Stimulated activated CD4-positive, alpha-beta T cell treated with anti-CD3 and anti-CD28 coated beads, Interleukin-15, amount 100 ng/mL, for 1 hour (primary cell): ENCODE measurements at places on chromosomes 2 and 18.

DNA sequence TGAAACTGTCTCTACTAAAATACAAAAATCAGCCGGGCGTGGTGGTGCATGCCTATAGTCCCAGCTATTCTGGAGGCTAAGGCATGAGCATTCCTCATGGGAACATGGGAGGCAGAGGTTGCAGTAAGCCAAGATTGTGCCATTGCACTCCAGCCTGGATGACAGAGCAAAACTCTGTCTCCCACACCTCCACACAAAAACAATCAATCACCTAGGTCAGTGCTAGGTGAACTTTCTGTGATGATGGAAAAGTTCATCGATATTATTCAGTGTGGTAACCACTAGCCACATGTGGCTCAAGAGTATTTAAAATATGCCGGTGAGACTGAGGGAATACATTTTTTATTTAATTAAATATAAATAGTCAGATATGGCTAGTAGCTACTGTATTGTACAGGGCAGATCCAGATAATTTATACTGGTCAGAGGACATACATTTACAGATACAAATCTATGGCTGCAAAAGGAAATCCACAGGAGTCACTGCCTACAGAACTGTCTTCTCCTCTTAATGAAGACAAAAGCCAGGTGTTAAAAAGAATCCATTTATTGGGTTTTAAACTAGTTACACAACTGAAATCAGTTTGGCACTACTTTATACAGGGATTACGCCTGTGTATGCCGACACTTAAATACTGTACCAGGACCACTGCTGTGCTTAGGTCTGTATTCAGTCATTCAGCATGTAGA lies 3.9 kb upstream of the GPR75 start:
- DNase-seq = no peak

DNA sequence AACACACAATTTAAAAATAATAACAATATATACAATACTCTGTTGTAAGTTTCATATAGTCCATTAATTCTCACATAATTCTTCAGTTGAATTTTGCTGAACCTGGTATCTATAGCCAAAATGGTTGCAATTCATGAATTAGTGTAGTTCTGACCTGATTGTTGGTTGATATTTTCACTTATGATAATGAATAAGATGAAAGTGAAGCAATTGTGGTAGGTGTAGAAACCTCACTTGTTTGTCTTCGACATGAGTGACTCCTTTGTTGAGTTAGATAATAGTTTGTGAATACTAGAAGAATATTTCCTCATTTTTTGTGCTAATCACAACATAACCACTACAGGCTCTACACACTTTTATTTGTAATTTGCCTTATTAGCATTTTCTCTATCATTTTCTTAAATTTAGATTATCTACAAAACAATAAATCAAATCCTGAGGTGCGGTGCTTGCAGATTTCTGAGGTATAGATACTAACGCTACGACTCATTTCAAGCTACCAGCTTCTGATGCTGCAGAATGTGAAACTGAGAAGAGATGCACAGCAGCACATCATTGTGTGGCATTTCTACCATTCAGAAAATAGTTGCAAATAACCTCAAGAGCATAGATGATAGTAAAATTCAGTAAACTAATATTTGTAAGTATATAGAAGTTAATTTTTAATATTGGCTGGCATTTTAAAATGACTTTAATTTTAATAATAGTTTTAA lies 117.9 kb downstream of the KCNH7 start:
- DNase-seq = no peak

DNA sequence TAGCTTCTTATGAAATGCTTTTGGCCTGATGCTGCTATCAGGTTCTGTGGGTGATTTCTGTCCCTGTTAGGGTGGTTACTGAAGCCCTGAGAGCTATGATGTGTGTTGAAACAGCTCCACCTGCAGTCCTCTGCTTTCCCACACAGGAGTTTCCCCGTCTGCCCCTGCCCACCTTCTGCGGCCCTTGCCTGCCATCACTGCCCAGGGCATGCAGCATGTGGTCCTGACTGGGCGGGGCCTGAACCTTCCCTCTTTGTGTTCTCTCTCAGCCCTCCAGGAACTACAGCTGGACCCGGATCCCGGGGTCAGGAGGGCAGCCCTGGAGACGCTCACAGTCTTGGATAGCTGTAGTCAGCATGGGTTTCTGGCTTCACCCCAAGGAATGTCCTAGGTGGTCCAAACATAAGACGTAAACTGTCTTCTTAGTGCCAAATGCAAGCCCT lies 21.4 kb downstream of the HJURP start:
- DNase-seq = no peak

DNA sequence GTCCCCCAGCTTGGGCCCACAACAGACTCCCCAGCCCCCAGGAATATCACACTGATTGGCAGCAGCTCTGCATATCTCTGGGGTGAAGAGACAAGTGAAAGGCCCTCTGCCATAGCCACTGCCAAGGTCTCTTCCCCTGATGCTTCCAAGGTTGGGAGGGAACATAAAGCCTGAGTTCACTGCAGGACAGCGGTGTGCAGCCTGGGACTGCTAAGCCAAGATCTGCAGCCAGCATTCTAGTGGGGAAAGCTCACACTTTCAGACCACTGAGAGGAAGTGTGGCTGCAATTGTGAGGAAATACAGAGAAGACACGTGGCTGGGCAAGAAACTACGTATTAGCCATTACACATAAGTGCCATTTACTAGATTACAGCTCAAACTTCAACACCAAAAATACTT lies 100.7 kb downstream of the MAIP1 start:
- DNase-seq = no peak

DNA sequence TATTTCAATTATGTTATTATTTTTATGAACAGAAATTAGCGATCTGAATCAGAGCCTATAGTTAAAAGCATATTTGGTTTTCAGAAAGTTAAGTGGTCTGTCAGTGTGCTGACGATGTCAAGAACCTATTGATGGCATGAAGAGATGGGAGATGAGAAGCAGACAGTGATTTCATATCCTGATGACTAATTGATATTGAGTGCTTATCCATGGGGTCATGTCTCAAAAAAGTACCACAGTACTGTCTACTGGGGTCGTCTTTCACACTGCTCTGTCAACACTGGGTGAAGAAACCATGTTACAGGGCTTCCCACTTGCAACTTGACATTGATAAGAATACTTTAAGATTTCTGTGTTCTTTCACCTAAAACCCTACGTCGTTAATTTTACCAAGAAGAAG lies 297.1 kb downstream of the AFF3 start:
- no peak for DNase-seq

GRCh38 chr2:120464448-120464931 lies 118.6 kb downstream of the INHBB start:
- DNase-seq = no peak

- DNase-seq = peak; percentile 70
These were observed 9.7 kb downstream of the SMAD7 start for GRCh38 chr18:48940854-48941611.

- DNase-seq = no peak
These were observed 281.8 kb downstream of the NBAS start for GRCh38 chr2:15279201-15279876.

DNA sequence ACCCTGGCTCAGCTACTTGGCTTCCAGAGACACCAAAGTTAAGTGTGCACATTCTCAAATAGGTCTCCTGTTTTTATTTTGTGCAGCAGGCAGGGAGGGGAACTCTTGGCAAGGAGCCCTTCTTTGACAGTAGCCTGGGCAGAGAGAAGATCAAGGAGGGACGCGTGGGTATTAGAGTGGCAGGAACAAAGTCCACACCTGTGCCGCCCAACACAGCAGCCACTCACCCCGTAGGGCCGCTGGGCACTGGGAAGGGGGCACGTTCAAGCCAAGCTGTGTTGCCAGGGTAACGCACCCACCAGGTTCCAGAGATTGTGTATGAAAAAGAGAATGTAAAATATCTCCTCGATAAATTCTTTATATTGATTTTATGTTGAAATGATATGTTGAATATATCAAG lies 229.3 kb upstream of the AGAP1 start:
- no peak for DNase-seq

DNA sequence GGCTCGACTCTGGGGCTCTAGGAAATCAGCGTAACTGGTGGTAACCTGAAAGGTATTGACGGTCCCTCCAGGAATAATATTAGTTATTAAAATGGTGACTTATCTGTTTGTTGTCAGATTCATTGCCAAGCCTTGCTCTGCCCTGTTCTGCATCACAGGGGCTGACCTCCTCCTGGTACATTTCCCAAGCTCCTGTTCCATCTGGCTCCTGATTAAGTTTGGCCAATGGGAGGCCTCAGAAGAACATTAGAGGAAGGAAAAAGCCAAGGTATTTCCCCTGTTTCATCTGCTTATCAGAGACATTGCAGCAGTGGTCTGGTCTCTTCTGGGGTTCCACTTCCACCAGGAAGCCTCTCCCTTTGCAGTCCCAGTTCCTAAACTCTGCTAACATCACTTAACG lies 527.0 kb downstream of the TNS1 start:
- no peak for DNase-seq

- DNase-seq = no peak
These were observed 85.9 kb downstream of the ZNF407 start for GRCh38 chr18:74683573-74683972.

GRCh38 chr2:59383473-59383872 lies 1142.3 kb upstream of the FANCL start:
- DNase-seq = no peak

- no peak for DNase-seq
These were observed 188.9 kb upstream of the RASGRP3 start for GRCh38 chr2:33287507-33288005.

DNA sequence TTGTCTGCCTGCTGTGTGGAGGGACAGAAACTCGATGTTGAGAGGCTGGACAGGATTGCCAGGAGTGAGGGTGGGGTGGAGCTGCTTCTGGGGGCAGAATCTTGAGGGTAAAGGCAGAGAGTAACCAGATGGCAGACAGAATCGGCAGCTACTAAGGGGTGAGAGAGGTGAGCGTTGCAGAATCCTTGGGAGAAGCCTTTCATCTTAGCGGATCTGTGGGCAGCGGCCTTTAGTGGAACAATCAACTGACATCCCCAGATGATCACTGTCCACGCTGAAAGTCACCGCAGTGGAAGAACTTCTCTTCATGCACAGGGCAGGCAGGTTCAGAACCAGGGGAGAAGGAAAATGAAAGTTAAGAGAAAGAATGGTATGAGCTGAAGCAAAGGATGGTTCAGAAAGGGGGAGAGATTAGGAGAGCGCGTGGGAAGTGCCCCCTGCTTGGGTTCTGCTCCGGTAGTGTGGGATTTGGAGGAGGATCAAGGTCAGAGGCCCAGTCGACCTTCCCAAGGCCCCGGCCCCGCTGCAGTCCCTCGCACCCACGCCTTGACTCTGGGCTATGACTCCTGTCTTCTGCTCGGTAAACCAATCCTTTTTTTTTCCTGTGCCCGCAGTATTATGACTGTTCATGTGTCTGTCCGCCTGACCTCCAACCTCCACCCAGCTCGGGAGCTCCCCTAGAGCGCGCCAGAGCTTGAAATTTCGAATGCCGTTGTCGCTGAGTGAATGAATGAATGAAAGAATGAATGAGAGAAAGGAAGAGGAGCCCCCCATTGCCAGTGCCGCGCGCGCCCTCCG lies 584 bp downstream of the BOLA3 start:
- DNase-seq = no peak
